ENCODE measurements at places on chromosomes 1 and 21. TPM values are rescaled to one million over a fixed set of nuclear protein-coding genes. Genes with fewer than 3 reads are reported as not detected.

The CFHR5 gene
- not detected for total RNA-seq

The RGS8 gene
- total RNA-seq, result 0.03 TPM

The FOXE3 gene
- not detected for total RNA-seq

The FCRL5 gene
- total RNA-seq, result 0.14 TPM

DNA sequence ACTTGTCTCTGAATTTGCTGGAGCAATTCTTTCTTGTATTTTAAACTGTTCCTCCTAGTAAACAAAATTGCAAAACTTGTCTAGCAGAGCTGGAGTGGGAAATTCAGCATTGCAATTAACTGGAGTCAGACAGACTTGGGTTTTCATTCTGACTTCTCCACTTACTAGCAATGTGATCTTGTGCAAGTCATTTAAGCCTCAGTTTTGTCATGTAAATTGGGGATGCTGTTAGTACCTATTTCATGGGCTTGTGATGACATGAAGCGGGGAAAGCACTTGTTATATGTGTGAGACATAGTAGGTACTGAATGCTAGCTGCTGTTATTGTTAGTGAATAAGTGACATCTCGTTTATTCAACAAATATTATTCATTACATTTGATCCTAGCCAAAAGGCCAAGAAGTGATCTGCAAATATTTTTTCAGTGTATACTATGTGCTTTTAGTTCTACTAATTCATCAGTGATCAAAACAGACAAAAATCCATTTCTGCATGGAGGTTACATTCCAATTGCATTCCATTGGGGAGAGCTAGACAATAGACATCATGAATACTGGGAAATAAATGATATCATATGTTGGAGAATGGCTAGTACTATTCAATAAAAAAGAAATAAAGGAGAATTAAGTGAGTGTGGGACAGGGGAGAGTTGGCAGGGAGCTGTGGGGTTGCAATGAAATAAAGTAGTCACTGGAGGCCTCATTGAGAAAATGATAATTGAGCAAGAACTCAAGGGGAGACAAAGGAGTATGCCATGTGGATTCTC is 47.1 kb downstream of the CACHD1 start:
- DNase-seq, result no peak

GRCh38 chr1:20367116-20367585 is 76.5 kb downstream of the VWA5B1 start:
- no peak for DNase-seq

GRCh38 chr1:196380316-196380715 is 227.9 kb downstream of the KCNT2 start:
- no peak for DNase-seq

The RUNX3 gene
- 7.4 TPM for total RNA-seq

GRCh38 chr1:81452693-81453366 is 347.9 kb upstream of the ADGRL2 start:
- no peak for DNase-seq
